GM10248 (cell line): ENCODE measurements at places on chromosomes 7 and 10.

DNA sequence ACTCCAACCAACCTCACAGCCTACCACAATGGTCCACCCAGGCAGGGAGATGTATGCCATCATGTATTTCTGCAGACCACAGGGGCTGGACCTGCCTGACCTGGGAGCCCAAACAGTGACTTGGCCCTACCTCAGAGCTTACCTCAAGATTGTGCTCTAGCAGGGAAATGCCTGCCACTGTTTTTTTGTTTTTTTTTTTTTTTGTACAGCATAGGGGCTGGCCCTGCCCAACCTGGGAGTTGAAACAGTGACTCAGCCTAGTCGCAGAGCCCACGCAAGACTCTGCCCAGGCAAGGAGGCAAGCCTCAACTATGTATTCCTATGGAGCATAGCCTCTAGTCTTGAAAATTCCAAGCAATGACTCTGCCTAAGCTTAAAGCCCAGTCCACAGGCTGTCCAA lies 39.3 kb upstream of the CDK6 start:
- no peak for DNase-seq

DNA sequence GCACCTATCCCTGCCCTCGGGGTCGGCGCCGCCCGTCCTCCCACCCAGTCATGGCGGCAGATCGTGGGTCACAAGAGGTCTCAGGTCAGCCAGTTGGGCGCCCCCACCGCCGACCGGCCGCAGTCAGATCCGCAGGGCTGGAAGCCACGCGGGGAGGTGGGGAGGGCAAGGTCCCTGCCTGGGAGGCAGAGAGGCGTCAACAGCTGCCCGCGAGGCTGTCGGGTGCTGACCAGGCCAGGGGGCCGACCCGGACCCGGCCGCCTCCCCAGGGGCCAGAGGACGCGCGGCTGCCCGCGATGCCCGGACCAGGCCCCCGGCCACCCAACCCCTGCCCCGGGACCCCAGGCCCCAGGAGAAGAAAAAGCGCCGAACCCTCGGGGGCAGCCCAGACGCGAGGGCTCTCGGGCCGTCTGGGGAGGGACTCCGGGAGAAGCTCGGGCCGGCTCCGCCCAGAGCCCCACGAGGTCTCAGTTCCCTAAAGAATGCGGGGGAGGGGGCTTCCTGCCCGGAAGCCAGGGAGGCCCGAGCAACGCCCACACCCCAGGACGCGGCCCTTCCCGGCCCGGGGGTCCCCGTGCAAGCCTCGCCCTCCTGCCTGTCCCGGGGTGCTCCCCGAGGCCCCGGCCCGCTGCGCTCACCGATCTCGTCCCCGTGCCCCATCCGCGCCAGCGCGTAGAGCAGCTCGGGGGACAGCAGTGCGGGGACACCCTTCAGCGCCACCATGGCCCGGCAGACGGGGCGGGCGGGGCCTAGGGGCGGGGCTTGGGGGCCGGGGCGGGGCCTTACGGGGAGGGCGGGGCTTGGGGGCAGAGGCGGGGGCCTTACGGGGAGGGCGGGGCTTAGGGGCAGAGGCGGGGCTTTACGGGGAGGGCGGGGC lies at the start of gene FUOM:
FUOM (minus strand) TSS at position 735 of the 877 bp plus-strand sequence; CDS start at position 723, 12 bp downstream.
- DNase-seq: peak; percentile 96

- no peak for DNase-seq
Measured at GRCh38 chr10:44264244-44264643, 120.7 kb downstream of the CXCL12 start.

DNA sequence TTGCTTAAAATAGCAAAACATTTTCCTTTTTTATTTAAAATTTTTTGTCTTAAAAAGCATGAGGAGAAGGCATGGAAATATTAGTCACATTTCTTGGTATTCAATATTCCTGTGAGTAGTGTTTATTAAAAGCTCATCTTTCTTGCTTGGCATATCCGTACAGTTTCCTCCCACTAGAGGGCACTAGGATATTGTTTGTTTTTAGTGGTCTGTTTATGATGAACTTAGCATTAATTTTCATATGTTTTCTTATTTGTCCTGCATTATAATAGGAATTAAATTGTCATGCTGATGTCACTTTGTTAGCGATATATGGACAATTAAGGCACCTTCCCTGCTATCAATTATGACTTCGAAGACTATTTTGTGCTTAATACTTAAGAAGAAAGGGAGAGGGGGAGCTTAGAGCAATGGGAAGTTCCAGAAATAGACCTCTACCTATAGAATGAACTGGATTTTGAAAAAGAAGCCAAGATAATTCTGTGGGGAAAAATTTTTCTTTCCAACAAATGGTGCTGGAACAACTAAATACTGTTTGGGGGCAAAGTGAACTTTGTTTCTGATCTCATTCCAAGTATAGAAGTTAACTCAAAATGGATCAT lies 91.0 kb upstream of the STRIP2 start:
- DNase-seq: peak; percentile 44

DNA sequence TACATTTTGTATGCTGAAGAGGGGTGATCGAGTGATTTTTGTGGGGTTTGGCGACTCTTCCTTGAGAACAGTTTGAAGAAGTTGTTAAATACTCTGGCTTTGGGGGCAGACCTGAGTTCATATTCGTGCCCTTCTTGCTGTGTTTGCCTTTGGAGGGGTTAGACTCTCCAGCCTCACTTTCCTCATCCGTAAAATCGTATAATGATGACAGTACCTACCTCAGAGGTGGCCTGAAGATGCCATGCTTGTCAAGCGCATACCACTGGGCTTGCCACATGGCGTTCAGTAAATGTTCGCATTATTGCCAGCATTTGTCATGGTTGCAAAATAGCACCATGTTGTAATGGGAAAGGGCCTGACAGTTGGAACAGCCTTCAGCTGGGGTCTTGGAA lies 1.3 kb downstream of the STK17A start:
- DNase-seq: no peak

GRCh38 chr10:110426294-110427181 lies 71.2 kb upstream of the DUSP5 start:
- no peak for DNase-seq

GRCh38 chr10:104057717-104058116 lies 28.0 kb downstream of the COL17A1 start:
- no peak for DNase-seq

DNA sequence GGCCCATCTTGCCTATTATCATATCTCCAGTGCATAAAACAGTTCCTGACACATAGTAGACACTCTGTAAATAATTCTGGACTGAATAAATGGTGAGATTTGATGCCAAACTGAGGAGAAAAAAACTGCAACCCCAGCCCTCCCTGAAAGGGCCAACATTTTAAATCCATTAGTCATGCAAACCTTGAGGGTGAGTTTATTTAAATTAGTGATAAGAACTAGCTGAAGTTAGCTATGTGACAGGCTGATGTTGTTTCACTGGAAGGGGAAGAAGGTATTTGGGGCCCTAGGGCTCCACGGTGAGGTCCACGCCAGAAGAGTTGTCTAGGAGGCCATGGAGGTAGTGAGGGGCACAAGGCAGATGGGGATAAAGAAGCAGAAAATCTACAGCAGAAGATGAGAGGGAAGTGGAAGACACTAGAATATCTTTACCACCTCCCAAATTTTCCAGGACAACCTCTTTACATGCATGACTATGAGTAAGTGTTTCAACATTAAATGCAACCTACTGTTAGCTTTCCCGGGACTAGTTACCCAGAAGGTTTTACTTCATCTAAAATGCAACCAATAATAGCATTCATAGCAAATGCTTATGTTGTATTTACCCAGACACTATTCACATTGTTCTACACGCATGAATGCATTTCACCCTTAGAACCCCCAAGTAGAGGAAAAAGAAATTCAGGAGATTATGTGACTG lies 183.2 kb upstream of the LYZL1 start:
- no peak for DNase-seq
